ENCODE measurements at places on chromosomes 3 and 15.

DNA sequence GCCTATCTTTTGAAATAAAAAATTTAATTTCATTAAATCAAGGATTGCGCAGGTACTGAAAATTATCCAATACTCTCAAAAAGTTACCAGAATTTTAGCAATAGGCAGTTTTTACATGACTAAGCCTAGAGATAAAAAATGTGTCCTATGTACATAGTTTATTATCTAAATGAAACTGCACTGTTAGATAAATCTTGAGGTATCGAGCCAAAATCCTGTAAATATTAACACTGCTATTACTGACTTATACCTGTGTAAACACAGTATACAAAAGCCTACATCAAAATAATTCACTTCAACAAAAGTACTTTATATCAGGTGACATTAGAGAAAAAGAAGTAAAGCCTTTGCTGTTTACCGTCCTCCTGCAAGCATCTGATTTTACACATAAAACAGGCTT, 60.7 kb downstream of the TASOR start:
- no peak overlapping the region for H3K4me3 ChIP-seq
- H3K27me3 ChIP-seq, result no peaks in the 10 kb centered on the region
- peaks cover 11% of the 10 kb centered on the region for H3K4me1 ChIP-seq
- H3K36me3 ChIP-seq, result peaks cover 44% of the 10 kb centered on the region

DNA sequence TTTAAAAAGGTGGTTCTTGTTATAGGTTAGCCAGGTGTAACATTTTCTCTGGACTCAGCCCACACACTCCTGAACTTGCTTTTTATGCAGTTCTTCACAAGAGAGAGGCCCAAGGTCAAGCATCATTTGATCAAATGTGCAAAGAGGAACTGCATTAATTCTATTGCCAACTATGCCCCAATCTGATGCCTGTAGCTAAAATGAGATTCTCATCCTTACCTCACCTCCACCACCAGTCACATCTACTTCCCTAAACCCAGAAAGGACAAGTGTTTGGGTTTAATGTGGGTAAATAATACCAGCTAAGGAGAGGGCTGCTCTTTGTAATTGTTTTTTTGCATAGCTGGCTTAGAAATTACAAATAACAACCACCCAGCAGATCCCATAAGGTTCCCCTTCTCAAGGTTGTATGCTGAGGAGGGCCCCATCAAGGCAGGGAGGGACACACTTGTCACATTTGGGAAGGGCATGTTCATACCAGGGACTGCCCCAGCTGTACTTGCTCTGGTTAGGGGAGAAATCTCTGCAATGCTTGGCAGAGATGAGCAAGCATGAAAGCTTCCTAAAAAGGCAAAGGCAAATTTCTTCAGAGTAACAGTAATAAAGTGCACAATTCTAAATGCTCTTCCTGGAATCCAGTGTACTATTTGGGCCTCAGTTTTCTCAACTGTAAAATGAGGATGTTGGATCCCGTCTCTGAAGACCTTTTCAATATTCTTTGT, 76.2 kb downstream of the TGFBR2 start:
- no peaks in the 10 kb centered on the region for H3K27me3 ChIP-seq
- H3K27ac ChIP-seq, result peak overlapping the region; percentile 92
- H3K4me3 ChIP-seq, result peak overlapping the region; percentile 12
- peaks cover 91% of the 10 kb centered on the region for H3K4me1 ChIP-seq
- DNase-seq, result no peak

DNA sequence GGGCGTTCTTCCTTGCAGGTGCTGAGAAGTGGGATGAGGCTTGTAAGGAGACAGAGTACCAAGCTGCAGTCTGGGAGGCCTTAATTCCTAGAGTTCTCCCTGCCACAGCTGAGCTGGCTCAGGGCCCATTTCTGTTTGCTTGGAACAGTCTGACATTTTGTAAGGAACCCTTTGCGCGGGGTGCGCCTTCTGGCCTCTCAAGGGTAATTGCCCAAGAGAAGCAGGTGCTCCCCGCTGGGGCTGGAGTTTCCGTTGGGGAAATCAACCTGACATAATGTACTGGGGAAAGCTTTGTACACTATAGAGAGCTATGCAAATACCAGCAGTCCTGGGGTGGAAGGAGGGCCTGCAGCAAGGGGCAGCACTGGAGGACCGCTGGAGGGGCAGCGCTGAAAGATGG, 83.6 kb downstream of the HMG20A start:
- H3K4me3 ChIP-seq, result no peak overlapping the region
- no peaks in the 10 kb centered on the region for H3K27me3 ChIP-seq
- H3K36me3 ChIP-seq, result no peaks in the 10 kb centered on the region
- DNase-seq, result no peak
- H3K27ac ChIP-seq, result no peak overlapping the region

GRCh38 chr3:139732729-139733128, 55.0 kb upstream of the NMNAT3 start:
- H3K4me1 ChIP-seq, result no peaks in the 10 kb centered on the region
- no peak for DNase-seq
- no peaks in the 10 kb centered on the region for H3K36me3 ChIP-seq
- no peak overlapping the region for H3K4me3 ChIP-seq
- H3K27ac ChIP-seq, result no peak overlapping the region

DNA sequence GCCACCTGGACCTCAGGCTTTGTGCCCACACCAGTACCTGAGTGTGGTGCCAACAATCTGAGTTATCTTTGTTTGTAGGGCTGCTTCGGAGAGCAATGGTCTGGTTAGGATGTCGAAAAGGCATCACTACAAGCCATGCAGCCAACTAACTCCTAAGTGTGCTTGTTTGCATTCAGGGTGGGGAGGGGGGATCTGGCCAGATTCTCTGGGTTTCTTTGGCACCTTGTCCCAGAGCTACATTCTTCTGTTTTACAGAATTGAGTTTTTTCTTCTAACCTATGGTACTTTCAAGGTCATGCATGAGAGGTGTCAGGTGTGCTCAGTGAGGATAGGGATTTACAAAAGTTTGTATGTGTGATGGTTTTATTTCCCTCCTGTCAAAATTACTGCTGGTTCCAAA, 391.4 kb upstream of the RARB start:
- no peak overlapping the region for H3K4me3 ChIP-seq
- no peak overlapping the region for H3K27ac ChIP-seq
- no peaks in the 10 kb centered on the region for H3K36me3 ChIP-seq
- H3K4me1 ChIP-seq, result no peaks in the 10 kb centered on the region
- DNase-seq, result no peak
- no peaks in the 10 kb centered on the region for H3K27me3 ChIP-seq

- no peaks in the 10 kb centered on the region for H3K27me3 ChIP-seq
- H3K36me3 ChIP-seq, result no peaks in the 10 kb centered on the region
- no peaks in the 10 kb centered on the region for H3K4me1 ChIP-seq
- no peak overlapping the region for H3K27ac ChIP-seq
- no peak for DNase-seq
Observed at GRCh38 chr3:111143-112069, 85.2 kb upstream of the CHL1 start.

GRCh38 chr3:141408596-141408995, 40.3 kb downstream of the ZBTB38 start:
- peaks cover 54% of the 10 kb centered on the region for H3K4me1 ChIP-seq
- peaks cover 25% of the 10 kb centered on the region for H3K36me3 ChIP-seq
- DNase-seq, result no peak
- H3K27ac ChIP-seq, result peak overlapping the region; percentile 18
- H3K27me3 ChIP-seq, result no peaks in the 10 kb centered on the region

DNA sequence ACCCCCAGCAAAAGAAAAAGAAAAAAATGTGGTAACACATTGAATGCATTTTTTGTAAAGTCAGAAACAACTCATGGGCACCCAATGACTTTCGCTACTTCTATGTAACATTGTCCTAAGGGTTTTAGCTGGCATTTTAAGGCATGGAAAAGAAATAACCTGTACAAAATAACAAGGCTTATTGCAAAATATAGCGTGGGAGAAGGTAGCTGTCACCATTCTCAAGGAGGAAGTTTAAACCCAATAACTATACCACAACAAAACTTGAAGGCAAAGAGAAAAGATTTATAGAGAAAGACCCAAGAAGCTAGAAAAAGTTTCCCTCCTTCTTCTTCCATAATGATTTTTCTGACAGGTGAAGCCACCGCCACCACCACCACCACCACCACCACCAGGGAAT, 55.7 kb upstream of the ACP3 start:
- DNase-seq, result no peak
- peaks cover 4% of the 10 kb centered on the region for H3K27me3 ChIP-seq
- no peaks in the 10 kb centered on the region for H3K4me1 ChIP-seq
- no peak overlapping the region for H3K4me3 ChIP-seq

DNA sequence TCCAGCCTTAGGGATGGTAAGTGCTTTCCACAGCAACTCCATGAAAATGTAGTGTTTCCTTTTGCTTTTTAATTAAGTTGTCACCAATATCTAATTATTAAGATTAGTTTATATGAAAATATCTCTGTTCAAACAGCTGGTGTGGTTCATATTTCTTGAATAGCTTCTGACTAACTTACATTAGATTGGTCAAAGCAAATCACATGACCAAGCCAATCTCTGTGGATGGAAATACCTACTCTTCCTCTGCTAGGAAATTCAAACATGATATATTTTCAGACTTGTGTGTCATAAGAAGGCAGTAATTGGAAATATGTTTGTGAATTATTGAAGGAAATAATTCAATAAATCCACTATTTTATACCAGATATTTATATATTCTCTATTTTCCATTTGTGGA, 54.6 kb upstream of the CADM2 start:
- H3K4me1 ChIP-seq, result no peaks in the 10 kb centered on the region
- no peaks in the 10 kb centered on the region for H3K36me3 ChIP-seq
- no peak overlapping the region for H3K4me3 ChIP-seq
- H3K27ac ChIP-seq, result no peak overlapping the region

GRCh38 chr3:191985691-191986090, 524.7 kb downstream of the PYDC2 start:
- no peaks in the 10 kb centered on the region for H3K27me3 ChIP-seq
- H3K27ac ChIP-seq, result no peak overlapping the region
- H3K4me1 ChIP-seq, result no peaks in the 10 kb centered on the region
- H3K4me3 ChIP-seq, result no peak overlapping the region

DNA sequence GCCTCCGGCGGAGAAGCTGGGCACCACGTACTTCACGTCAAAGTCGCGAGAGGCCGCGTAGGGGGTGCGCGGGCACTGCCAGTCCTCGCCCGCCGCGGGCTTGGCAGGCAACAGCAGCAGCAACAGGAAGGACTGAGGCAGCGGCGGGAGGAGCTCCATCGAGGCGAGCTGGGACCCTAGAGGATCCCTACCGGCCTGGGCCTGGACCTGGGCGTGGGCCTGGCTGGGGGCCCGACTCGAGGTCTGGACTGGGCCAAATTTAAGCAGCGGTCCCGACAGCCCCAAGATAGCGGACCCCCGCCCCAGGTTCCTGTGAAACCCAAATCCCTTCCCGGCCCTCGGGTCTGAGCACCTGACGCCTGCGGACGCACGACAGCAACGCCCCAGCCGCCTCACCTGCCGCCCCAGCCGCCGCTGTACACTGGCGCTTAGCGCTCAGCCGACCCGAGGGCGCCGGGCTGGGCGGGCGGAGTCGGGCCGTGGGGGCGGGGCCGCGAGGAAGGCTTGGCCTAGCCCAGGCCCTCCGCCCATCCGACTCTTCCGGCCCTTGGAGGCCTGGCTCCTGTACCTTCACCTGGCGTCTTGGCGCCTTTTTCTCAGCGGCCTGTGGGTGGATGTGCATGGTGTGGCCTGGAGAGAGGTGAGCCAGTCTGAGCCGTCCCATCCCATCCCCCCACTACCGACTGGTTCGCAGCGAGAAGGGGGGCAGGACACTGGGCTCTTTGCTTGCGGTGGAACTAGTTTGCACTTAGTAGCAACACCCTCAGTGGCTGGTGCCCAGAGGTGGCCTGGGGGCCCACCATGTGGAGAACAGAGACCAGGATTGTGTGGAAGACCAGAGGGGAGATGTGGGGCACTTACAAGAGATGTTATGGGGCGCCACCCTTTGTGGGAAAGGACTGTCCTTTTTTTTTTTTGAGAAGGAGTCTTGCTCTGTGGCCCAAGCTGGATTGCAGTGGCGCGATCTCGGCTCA, at the start of gene MST1R:
Gene MST1R, minus strand, starts transcription at position 423 of the 974 bp plus-strand sequence. Its CDS starts 264 bp downstream, at position 159.
- H3K36me3 ChIP-seq, result peaks cover 2% of the 10 kb centered on the region
- H3K27ac ChIP-seq, result peak within 1 kb of the TSS; percentile 90
- DNase-seq, result peak; percentile 94
- no peaks in the 10 kb centered on the region for H3K27me3 ChIP-seq
- peak within 1 kb of the TSS; percentile 89 for H3K4me3 ChIP-seq
- peaks cover 17% of the 10 kb centered on the region for H3K4me1 ChIP-seq

DNA sequence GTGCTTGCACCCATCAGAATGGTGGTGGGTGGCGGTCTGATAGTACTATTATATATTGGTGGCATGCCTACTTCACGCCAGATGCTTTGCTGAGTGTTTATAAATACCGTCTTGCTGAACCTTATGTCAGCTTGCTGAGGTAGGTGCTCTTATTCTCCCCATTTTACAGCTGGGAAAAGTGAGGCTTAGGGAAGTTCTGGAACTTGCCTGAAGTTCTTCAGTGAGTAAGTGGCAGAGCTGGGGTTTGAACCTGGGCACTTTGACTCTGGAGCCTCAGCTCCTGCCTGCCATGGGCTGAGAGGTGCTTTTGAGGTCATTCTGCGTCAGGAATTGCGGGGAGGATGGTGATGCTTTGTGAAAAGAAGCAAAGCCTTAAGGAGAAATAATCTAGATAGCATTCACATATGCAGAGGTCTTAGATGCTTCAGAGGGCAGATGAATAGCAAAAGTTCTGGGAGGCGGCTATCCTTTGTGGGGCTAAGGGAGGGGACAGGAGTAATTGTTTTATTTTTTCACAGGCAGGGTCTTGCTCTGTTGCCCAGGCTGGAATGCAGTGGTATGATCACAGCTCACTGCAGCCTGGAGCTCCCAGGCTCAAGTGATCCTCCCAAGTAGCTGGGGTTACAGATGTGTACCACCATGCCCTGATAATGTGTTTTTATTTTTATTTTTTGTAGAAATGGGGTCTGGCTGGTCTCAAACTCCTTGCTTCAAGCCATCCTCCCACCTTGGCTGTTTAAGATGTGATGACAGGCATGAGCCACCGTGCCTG, 18.5 kb downstream of the ITPR1 start:
- H3K4me1 ChIP-seq, result peaks cover 52% of the 10 kb centered on the region
- peaks cover 20% of the 10 kb centered on the region for H3K36me3 ChIP-seq
- no peak overlapping the region for H3K27ac ChIP-seq
- H3K4me3 ChIP-seq, result no peak overlapping the region
- DNase-seq, result no peak

DNA sequence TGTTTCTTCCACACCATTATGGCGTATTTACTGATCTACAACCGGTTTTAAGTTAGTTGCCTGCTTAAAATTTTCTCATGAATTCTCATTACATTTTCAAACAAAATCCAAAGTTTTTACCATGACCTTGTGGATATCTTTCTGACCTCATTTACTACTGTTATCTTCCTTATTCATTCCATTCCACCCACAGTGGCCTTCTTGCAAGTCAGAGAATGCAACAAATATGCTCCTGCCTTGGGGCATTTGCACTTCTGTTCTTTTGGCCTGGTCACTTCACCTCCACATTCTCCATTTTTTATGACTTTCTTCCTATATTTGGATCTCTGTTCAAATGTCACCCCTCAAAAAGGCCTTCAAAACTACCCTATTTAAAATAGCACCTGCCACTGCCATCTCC, 8.8 kb upstream of the SLC15A2 start:
- no peak overlapping the region for H3K27ac ChIP-seq
- DNase-seq, result no peak
- no peaks in the 10 kb centered on the region for H3K27me3 ChIP-seq
- H3K4me3 ChIP-seq, result no peak overlapping the region
- no peaks in the 10 kb centered on the region for H3K4me1 ChIP-seq
- H3K36me3 ChIP-seq, result peaks cover 1% of the 10 kb centered on the region

All from activated naive CD8-positive, alpha-beta T cell treated with anti-CD3 and anti-CD28 coated beads for 36 hours (primary cell).